Stimulated activated CD4-positive, alpha-beta T cell treated with anti-CD3 and anti-CD28 coated beads, Interleukin-15, amount 100 ng/mL, for 48 hours (primary cell): ENCODE measurements at places on chromosomes 3 and 15.

DNA sequence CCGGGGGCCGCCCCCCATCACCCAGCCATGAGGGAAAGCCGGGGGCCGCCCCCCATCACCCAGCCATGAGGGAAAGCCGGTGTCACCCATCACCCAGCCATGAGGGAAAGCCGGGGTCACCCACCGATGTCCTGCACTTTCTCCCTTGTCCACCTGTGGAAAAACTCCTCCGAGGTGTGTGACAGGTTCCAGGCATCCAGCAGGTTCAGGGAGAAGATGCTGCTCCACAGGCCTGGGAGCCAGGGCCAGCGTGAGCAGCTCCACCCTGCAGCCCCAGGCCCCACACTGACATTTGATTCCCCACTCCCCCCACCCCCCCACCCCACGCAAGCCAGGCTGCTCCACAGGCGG lies 15.5 kb upstream of the EHD4 start:
- no peak for DNase-seq

DNA sequence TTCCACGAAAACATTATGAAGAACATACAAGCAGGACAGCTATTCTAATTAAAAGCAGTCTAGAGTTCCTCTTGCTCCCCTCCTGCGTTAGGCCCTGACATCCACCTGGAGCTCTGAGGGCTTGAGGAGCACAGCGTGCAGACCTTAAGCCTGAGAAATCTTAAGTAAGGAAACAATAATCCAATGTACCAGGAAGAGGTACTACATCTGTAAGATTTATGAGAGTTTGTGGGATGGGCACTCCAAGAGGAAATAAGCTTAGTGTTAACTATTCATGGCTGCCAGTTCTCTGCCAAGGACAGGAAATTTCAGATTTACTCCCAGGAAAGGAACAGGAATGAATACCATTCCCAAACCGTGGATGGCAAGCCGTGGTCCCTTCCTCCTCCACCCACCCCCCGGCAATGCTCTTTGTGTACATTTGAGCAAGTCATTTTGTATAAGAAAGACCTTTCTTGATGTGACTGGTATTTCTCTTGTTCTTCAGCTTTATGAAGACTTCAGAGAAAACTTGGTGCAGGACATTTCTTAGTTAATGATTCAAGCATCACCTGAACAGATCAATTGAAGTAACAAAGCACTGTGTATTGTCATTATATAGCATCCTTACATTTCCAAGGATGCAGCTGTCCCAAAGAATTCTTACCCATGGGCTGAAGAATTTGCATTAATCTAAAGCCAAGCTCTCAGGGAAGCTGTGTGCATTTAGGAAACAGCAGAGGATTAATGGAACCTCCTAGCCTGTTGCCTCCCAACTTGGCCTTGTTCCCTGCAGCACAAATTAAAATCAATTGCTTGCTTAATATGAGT lies 28.8 kb upstream of the VILL start:
- DNase-seq = no peak

- no peak for DNase-seq
Measured at GRCh38 chr15:95265419-95265997, 1034.1 kb downstream of the MCTP2 start.

- no peak for DNase-seq
Measured at GRCh38 chr15:45150481-45150880, 20.7 kb downstream of the DUOX1 start.

- DNase-seq = no peak
Measured at GRCh38 chr3:24119321-24119751, 174.2 kb downstream of the NR1D2 start.

DNA sequence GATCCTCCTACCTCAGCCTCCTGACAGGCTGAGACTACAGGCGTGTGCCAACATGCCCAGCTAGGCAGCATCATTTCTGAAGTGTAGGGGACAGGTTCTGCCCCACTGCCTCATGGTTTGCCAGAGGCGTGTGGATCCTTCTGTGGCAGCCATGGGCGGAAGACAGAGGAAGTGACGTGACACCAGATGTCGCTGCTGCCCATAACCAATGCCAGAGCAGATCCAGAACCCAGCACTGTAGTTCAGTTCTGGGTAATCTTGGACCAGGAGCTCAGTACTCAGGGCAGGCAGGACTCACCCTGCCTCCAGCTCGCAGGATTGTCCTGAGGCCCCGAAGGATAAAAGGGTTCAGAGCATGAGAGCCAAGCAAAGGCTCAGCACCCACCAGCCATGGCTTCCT lies 8.2 kb downstream of the RBPMS2 start:
- no peak for DNase-seq

DNA sequence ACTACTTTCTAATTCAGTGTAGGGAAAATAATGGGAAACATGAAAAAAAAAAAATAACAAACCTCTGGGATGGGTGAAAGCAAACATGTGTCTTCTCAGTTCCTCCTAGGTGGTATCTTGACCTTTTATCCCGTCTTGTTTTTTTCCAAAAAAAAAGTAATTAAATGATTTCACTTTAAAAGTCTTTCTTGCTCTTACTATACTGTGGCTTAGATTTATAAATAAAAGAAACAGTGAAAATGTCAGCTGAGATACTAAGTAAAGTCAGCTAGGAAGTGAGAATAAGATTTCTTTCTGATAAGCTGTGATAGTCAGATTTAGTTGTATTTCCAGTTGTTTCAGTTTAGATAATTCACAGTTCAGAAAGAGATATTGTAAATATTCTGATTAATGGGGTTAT lies 37.4 kb downstream of the BBX start:
- no peak for DNase-seq

GRCh38 chr3:172259111-172259541 lies 189.1 kb downstream of the GHSR start:
- DNase-seq = no peak

DNA sequence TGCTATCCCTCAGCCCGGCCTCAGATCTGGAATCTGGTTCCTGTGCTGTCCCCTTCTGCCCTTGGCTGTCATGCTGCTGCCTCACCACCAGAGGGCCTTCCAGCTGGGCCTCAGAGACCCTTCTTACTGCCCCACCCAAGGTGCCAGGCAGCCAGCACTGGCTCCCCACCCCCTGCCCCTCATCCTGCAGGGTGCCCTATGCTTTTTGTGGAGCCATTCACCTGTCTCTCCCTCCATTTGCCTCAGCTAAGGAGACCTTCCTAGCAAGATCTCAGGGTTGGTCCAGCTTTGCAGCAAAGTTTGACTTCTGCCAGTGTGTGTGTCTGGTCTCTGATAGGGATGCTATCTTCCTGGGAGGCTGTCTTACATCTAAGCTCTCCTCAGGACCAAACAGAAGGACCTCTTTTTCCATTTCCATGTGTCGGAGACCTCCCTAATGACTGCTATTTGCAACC lies 1.9 kb upstream of the VWA5B2 start:
- no peak for DNase-seq

DNA sequence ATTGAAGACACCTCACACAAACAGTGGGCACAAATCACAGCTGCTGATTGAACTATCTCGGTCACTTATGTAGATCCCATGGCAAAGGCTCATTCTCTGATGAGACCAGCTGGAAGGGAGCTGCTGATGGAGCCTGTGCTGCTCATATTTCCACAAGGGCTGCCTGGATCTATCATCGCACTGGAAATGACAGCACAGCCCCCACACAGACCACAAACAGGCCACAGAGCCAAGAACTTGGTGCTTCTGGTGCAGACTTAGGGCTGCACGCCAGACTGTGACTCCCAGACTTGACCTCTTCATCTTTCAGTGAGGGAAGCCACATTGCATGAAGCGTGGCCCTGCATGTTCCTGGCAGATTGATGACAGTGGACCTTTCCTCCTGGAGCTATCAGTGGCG lies 197.6 kb downstream of the MINAR1 start:
- no peak for DNase-seq

DNA sequence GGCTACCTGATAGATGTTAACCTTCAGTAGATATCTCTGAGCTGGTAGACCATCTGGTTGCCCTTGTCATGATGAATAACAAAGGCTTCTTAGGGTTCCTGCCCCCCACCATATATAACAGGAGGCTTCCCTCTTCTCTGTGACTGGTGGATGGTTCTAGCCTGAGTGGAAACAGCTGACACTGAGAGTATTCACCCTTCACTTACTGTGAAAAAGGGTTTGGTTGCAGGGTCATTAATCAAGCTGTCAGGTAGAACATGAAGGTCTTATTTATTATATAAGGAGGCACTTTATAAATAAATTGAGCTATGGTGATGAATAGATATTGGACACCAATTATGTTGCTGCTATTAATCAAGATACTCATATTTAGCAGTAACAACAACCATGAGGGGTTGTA lies 58.6 kb downstream of the CACNA2D3 start:
- no peak for DNase-seq

- DNase-seq = no peak
Measured at GRCh38 chr3:148884261-148884660, 19.2 kb downstream of the CPA3 start.
